Activated CD4-positive, alpha-beta T cell treated with anti-CD3 and anti-CD28 coated beads for 1 hour (primary cell): ENCODE measurements at places on chromosomes 11 and 22.
A peak's percentile ranks its signal among the peaks of the same experiment; 100 is the strongest.

DNA sequence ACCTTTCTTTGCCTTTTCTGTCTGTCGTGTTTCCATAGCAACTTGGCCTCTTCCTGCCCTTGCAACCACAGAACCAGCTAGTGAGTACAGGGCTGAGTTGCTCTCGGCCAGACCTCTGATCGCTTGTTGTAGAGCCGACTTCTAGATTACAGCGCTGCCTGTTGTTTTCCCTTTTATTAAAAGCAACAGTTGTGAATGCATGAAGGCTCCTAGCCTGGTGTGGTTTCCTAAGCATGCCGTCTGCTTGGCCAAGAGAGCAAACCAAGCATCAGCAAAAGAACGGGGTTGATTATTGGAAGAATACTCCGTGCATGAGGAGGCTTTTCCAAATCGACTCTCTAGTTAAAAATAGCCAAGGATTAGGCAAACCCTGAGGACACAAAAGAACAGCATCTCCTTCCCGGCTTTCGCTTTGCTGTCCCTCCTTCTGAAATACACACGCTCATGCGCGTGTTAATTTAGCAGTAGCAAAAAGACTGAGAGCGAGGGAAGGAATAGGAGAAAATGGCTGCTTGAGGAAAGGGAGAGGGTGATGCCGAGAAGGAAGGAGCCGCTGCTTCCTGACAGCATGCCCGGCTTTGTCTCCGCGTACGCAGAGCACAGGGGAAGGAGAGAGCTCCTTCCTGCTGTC is 71.5 kb upstream of the TTC12 start:
- DNase-seq: no peak

GRCh38 chr11:124098141-124098540 is 17.1 kb upstream of the VWA5A start:
- no peak for DNase-seq

DNA sequence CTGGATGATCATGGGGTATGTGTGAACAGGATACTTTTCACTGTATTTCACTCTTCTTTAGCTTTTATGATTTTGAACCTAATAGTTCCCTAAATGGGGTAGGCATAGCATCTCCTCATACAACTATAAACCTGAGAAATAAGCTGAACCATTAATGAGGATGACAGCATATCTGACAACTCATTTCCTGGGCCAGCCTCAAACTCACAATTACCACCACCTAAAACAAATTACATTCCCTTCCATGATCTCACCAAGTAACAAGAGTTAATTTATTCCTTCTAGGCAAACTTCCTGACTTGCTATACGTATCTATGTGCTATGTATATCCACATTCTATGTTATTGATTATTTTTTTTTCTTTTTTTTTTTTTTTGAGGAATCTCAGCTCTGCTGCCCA is 23.0 kb downstream of the SIK3 start:
- DNase-seq: no peak

- no peak for DNase-seq
These were observed 844.0 kb downstream of the TBC1D22A start for GRCh38 chr22:47606426-47606825.

DNA sequence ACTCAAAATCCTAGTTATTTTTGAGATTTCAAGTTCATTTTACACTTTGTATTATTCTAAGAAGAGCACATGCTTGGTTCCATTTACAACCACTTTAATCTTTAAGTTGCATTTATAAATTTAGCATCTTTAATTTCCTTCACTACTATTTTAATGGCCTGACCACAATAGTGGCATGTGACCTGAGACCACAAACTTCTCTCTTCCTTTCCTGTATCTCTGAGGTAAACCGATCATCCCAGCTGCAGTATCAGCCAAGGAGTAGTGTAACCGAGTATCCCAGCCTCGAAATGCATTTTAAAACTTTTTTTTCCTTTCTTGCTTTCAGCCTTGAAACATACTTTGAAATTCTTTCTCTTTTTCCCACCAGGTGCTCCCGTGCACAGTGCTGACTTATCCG is 28.7 kb upstream of the CBX6 start:
- DNase-seq: no peak

- no peak for DNase-seq
These were observed 82.2 kb upstream of the GRK3 start for GRCh38 chr22:25482091-25482760.

DNA sequence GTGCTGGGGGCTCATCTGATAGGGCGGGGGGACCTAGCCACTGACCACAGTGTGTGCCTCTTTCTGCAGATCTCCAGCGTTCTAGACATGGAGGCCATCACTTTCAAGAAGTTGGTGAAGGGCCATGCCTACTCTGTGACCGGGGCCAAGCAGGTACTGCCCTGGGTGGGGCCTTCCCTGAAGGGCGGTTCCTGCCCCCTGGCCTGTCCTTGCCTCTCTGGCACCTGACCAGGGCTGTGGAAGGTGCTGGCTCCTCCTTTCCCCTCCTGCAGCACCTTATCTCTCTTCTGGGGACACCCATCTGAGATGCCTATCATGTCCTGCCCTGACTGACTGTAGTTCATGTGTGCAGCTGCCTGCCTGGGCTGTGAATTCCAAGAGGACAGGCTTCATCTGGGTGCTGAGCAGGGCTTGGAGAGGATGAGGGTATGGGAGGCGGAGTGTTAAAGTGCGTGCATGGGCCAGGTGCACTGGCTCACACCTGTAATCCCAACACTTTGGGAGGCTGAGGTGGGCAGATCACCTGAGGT is 5.5 kb downstream of the CAPN1 start:
- DNase-seq: no peak

- no peak for DNase-seq
These were observed 153.4 kb downstream of the CACNA1I start for GRCh38 chr22:39723899-39724351.

DNA sequence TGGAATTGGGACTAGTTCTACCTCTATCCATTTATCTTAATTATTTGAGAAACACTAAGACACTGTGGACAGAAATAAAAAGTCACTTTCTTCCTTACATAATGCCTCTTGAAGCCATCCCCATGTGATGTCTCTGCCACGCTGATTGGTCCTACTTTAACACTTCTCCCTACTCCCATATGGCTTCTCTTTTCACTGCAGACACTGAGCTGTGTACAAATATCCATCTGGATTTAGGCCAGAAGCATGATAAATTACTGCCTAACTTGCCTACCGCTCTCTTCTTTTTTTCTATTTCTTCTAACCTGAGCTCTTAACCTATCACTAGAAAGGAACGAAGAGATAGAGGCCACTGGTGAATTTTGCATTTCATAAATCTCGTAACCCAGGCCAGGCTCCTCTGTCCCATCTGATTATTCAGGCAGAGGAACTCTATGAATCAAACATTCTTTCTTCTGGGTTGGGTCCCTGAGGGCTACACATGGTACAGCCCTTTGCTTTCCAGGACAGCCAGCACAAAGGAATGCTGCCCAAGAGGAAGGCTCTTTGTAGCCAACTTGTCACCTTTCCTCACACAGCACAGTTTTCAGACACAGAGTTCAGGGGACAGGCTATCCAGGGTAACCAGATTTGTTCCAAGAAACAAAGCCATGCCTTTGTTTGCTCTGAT is 878.5 kb upstream of the LRRC4C start:
- DNase-seq: no peak

GRCh38 chr22:47587861-47588577 is 825.6 kb downstream of the TBC1D22A start:
- no peak for DNase-seq

DNA sequence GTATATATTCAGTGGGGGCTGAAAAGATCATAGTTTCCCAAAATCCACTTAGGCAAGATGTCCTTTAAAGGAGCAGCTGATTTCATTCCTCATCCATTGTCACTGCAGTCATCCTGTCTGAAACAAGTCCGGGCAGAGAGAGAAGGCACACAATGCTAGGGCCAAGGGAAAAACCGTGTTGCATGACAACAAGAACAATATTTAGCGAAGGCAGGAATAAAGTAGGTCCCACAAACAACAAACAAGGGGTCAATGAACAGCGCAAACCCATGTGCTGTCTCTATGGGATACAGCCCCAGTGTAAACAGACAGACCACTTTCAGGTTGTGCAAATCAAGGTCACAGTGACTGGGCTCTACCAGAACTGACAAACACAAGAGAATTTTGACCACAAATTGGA is 9.0 kb downstream of the PAMR1 start:
- DNase-seq: no peak

DNA sequence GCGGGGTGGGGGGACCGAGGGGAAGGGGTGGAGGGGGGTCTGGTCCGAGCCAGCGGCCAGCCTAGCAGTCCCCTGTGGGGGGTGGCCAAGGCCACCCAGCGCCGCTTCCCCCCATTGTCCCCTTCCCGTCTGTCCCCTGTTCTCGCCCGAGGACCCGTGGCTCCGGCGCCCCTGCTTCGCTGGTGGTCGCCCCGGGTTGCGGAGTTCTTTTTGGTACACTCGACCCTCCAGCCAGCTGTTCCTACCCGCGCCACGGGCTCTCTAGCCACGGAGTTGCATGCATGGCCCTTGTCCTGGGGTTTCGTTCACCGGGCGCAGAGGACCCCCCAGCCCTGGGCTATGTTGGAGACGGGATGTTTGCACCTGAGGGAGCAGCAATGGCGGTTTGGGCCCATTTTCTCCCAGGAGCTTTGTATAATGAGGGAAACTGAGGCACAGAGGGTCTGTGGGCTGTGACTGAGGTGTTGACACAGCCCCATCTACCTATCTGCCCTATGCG is 489 bp downstream of the RNF214 start:
- DNase-seq: no peak

DNA sequence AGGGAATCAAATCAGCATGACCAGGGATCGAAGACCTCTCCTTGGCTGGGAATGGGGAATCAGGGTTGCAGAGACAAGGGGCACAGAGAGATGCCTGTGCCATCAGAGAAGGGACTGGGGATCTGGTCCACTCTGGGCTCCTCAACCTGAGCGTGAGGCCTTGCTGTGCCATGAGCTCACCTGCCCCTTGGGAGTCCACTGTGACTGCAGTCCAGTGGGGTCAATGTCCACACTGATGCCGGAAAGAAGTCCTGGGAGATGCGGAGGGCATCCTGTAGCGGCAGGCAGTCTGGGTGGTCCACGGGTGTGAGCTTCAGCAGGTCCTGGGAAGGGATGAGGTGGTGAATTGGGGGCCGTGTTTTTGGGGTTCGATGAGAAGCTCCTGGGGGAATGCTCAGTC is 7.3 kb upstream of the RGL4 start:
- no peak for DNase-seq

DNA sequence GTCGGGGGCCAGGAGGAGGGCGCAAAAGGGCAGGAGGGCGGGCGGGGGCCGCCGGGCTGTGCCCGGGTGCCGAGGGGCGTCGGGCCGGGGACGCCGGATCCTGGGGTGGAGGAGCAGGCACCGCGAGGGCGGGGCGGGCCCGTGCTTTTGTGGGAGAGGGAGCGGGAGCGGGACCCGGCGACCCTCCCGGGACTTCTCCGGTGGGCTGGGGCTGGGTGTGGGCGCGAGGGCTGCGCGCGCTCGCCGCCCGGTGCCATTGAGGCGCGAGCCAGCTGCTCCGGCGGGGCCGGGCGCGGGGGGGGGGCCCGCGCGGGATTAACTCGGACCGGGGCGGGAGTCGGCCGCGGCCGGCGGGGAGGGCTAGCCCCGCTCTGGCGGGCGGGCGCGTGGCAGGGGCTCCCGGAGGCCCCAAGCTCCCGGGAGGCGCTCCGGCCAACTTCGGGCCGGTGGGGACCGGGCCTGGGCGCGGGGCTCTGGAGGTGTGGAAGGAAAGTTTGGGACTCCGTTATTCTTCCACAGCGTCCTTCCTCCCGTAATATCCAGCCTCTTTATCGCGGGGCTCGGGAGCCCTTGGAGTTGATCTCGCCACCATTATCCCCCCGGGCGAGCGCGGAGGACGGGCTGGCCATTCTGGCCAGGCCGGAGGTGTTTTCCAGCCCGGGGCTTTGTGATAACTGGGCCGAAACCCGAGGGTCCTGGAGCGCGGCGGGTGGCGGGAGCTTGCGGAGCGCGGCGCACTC is 936 bp downstream of the CECR2 start:
- no peak for DNase-seq

GRCh38 chr11:118263112-118263511 is 985 bp downstream of the MPZL2 start:
- no peak for DNase-seq

DNA sequence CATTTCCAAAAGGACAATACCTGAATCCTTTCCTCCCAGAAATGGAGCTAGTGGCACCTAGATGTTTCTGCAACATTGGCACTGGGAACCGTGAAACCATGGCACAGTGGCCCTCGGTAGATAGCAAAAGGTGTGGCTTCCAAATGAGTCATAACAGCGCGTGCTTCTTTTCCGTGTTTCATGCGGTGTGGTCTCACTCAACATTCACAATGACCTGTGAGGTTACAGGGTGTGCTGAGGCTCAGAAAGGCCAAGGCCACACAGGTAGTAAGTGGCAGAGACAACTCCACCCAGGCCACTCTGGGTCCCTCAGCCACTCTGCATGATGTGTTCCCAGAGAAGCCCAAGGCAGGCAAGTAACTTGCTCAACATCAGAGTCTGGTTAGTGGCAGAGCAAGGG is 67.4 kb downstream of the TP53I11 start:
- DNase-seq: no peak

DNA sequence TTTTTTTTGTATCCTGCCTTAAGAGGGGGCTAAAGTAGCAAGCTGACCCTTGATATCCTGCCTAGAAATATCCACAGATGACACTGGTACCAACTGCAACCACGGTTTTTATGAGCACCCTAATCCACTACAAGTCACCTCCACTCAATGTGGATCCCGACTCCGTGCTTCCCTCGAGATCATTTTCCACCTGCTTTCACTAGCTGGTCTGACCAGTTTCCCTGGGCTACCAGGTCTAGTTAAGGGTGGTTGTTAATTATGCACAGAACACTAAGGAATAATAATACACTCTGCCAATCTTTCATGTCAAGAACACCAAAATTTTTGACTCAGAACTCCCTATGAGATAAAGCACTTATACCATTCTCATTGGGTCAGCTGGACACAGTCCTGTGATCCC is 82.3 kb downstream of the ABTB2 start:
- DNase-seq: no peak

GRCh38 chr22:17743661-17744411 is 30.4 kb downstream of the BID start:
- DNase-seq: no peak

GRCh38 chr11:64967375-64967774 is 4.5 kb downstream of the MAJIN start:
- no peak for DNase-seq

GRCh38 chr11:78202733-78203167 is 14.0 kb downstream of the USP35 start:
- peak; percentile 47 for DNase-seq

DNA sequence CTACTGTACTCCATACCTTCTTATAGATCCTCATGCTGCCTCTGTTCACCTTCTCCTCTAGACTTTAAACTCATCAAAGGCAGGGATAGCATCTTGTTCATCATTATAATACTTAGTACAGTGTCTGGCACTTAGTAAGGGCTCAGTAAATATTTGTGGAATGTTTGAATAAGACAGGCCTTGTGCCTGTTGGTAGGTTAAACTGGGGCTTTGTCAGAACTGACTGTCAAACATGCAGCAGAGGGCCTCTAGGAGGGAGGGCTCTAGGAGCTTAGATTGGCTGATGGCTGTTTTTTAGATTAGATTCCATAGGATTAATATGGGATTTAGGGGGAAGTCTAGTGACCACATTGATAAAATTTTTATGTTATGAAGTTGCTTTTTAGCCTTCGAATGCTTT is 70.8 kb downstream of the RNF169 start:
- DNase-seq: no peak
